Upper lobe of right lung (tissue), 1 donor: ENCODE measurements at places on chromosomes 2 and 18. TPM values are rescaled to one million over a fixed set of nuclear protein-coding genes. Genes with fewer than 3 reads are reported as not detected.

DNA sequence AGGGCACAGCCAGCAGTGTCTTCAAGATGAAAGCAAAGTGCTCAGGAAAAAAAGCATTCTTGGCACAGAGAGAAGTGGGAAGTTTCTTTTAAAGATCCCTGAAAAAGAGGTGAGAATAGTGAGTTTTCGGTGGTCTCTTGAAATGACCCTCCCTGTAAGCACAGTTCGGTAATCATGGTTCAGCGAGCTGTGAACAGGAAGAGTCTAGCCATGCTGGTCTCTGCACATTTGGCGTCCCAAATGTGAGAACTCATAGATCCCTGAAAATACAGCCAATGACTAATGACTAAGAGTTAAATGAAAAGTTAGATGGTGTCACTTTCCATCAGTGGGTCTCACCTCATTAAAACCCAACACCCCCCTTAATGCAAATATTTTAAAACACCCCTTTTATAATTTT is 3.4 kb downstream of the IL1R1 start:
- peak overlapping the region; percentile 30 for H3K27ac ChIP-seq
- H3K4me1 ChIP-seq = peaks cover 36% of the 10 kb centered on the region
- H3K36me3 ChIP-seq = peaks cover 12% of the 10 kb centered on the region
- H3K4me3 ChIP-seq = peak overlapping the region; percentile 75
- DNase-seq = no peak

- no peak for DNase-seq
- no peaks in the 10 kb centered on the region for H3K36me3 ChIP-seq
- peak overlapping the region; percentile 98 for H3K4me3 ChIP-seq
- peaks cover 14% of the 10 kb centered on the region for H3K4me1 ChIP-seq
Observed at GRCh38 chr2:241734208-241734466, 293 bp upstream of the D2HGDH start.

- no peaks in the 10 kb centered on the region for H3K27me3 ChIP-seq
- DNase-seq = no peak
- no peak overlapping the region for H3K27ac ChIP-seq
- no peaks in the 10 kb centered on the region for H3K36me3 ChIP-seq
- no peak overlapping the region for H3K4me3 ChIP-seq
Observed at GRCh38 chr2:175903384-175903936, 98.6 kb downstream of the LNPK start.

- H3K27ac ChIP-seq = no peak overlapping the region
- no peaks in the 10 kb centered on the region for H3K27me3 ChIP-seq
- H3K4me3 ChIP-seq = no peak overlapping the region
- DNase-seq = no peak
- no peaks in the 10 kb centered on the region for H3K36me3 ChIP-seq
Observed at GRCh38 chr18:49658823-49659404, 97.1 kb downstream of the LIPG start.

DNA sequence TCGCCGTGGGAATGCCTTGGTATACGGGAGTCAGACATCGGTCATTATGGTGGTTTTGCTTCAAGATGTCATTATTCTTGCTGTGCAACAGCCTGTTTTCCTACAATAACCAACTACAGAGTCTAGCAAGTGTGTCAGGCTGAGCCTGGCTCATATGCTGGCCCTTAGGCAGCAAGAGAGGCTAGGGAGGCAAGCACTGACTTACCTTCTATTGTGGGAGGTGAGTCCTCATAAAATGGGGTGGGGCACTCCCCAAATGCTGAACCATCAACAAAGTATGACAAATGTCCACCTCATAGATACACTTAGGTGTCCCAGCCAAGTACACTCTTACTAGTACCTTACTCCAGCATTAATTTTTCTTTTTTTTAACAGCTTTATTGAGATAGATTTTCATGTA is 77.0 kb upstream of the ATL2 start:
- no peak overlapping the region for H3K4me3 ChIP-seq
- H3K36me3 ChIP-seq = no peaks in the 10 kb centered on the region
- no peaks in the 10 kb centered on the region for H3K27me3 ChIP-seq
- no peak overlapping the region for H3K27ac ChIP-seq
- no peaks in the 10 kb centered on the region for H3K4me1 ChIP-seq

DNA sequence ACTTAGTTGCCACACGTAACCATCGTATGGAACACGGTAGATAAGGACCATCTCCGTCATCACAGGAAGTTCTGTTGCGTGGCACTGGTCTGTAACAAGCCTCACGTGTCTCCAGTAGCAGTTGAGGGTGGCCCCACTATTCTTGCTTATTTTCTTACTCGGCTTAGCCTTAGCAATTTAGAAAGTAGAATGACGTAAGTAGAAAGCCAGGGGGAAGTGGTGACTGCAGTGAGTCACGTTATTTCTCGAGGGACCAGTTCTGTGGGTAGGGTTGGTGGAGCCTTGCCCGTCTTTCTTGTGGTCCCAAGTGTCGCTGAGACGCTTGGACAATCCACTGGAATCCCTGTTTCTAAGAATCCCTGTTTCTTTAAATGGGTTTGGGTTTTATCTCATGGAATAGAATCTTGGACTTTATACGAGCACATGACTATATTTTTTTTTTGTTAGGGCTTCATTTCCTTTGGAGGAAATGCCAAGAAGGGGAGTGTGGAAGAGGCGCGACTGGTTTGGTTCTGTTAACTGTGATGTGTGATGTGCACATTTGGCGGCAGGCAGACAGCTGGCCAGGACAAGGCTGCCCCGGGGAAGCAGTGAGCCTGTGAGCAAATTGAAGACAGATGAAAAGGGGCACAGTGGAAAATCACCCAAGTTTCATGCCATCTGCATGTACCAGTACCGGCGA is 96.2 kb downstream of the CABLES1 start:
- no peaks in the 10 kb centered on the region for H3K27me3 ChIP-seq
- peak overlapping the region; percentile 43 for H3K27ac ChIP-seq
- H3K36me3 ChIP-seq = peaks cover 6% of the 10 kb centered on the region
- H3K4me3 ChIP-seq = no peak overlapping the region

DNA sequence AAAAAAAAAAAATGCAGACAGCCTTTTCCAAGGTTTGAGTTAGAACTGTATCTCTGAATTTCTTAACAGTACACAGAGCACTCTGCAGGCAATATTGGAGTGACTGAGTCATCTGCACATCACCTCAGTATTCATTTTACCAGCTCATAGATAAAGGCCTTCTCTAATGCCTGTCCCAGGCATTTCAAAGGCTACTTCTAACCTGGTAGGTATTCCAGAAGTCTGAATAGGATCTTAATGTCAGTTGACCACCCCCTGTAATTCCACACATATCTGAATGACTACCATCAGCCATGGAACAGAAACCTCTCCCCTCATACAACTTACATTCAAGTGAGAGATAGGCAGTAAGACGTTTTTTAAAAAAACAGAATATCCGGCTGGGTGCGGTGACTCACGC is 9.0 kb downstream of the METTL21A start:
- H3K4me3 ChIP-seq = no peak overlapping the region
- H3K36me3 ChIP-seq = peaks cover 29% of the 10 kb centered on the region
- H3K27ac ChIP-seq = peak overlapping the region; percentile 27
- H3K27me3 ChIP-seq = no peaks in the 10 kb centered on the region

- H3K4me1 ChIP-seq = peaks cover 6% of the 10 kb centered on the region
- DNase-seq = no peak
- H3K4me3 ChIP-seq = no peak overlapping the region
- H3K27ac ChIP-seq = no peak overlapping the region
Observed at GRCh38 chr2:443741-444140, 155.8 kb upstream of the ALKAL2 start.

DNA sequence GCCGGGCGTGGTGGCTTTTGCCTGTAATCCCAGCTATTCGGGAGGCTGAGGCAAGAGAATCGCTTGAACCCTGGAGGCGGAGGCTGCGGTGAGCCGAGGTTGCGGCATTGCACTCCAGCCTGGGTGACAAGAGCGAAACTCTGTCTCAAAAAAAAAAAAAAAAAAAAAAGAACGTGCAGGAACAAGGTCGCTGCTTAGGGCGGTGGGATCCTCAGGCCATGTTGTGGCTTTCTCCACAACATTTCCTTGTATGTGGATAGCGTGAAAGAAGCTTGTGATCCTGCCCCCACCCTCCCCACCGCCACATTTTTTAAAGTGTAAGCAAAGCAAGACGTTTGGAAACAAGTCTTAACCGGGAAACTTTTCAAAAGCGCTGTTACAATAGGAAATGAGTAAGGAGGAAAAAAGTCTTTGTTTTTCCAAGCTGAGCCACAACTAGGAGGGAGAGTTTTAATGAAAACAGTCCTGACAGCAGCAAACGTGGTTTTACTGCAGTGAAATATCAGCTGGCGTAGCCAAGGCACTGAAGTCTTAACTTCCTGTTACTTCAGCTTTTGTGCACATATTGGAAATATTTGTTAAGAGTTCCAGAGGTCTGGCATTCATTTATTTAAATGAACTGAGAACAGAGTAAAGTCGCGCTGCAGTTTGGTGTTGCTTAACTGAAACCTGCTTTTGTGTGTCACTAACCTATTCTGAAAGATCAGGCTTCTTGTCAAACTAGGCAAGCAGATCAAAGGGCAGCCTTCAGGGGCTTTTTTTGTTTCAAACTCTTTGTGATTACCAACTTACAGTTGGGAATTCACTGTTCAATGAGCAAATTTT is 3.8 kb downstream of the TGIF1 start:
- peak overlapping the region; percentile 99 for H3K27ac ChIP-seq
- H3K27me3 ChIP-seq = no peaks in the 10 kb centered on the region
- peak overlapping the region; percentile 79 for H3K4me3 ChIP-seq

DNA sequence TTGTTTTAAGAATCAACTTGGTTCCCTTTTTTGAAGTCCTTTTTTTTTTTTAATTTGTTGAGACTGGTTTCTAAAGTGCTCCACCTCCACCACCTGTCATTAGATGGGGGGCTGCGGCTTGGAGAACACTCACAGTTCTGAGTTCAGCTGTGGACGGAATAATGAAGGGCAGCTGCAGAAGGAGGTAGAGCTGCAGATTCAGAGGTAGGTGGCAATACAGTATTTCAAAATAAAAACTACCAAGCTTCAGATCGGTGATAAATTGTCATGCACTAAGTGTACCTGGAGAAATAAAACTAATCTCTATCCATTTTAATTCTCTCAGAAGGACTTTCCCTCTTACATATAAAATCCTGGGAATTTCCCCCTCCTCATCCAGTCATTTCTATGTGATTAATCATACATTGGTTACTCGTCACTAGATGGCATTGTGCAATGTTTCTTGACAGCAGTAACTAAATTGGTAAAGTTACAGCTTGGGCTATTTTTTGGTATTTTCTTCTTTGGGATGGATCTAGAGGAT is 81.1 kb upstream of the SLC39A10 start:
- H3K4me1 ChIP-seq = peaks cover 9% of the 10 kb centered on the region
- H3K27me3 ChIP-seq = no peaks in the 10 kb centered on the region
- H3K36me3 ChIP-seq = no peaks in the 10 kb centered on the region
- H3K4me3 ChIP-seq = no peak overlapping the region
- no peak for DNase-seq

DNA sequence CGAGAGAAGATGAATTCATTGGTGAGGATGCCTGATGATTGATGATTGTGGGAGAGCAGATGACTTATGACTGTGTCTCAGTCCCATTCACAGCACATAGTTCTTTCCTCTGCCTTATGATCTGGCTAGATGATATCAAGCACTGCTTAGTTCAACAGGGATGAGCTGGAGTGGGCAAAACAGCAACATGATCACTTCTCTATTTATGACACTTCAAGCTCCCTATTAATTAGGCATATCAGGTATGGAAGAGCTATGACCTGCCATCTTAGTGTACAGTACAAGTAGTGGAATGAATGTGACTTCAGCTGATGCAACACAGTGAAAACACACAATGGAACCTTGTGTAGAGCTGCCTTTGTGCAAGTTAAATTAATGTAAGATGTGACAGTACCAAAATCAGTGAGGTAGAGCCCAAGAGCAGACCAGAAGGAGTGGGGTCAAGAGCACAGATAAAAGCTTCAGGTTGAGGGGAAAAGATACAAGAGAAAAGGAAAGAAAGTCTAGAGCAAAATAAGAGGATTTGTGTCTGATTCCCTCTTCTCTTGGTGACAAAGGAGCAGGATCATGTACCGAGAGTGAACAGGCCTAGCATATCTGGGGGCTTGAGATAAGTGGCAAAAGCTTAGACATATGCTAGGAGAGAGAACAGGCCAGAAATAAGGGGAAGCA is 93.0 kb upstream of the MYO3B start:
- no peak overlapping the region for H3K27ac ChIP-seq
- no peaks in the 10 kb centered on the region for H3K27me3 ChIP-seq
- H3K36me3 ChIP-seq = peaks cover 10% of the 10 kb centered on the region
- no peak overlapping the region for H3K4me3 ChIP-seq
- no peak for DNase-seq

DNA sequence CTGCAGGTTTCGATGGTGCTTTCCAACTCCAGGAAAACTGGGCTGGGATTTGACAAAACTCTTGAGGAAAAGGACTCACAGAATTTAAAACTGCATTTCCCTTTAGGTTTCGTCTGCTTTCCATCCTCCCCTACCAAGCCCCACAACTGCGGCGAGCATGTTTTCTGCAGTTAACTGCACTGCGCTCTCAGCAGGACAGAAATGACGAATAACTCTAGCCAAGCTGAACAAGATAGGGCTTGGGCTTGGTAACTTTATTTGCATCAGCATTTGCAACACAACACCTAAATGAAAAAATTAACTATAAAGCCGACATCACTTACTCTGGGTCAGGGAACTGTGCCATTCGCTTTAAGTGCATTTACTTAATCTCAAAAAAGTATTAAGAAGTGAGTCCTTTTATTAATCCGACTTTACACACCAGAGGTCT is 669 bp upstream of the PIKFYVE start:
- peaks cover 31% of the 10 kb centered on the region for H3K4me1 ChIP-seq
- H3K27ac ChIP-seq = peak overlapping the region; percentile 96
- no peaks in the 10 kb centered on the region for H3K27me3 ChIP-seq

DNA sequence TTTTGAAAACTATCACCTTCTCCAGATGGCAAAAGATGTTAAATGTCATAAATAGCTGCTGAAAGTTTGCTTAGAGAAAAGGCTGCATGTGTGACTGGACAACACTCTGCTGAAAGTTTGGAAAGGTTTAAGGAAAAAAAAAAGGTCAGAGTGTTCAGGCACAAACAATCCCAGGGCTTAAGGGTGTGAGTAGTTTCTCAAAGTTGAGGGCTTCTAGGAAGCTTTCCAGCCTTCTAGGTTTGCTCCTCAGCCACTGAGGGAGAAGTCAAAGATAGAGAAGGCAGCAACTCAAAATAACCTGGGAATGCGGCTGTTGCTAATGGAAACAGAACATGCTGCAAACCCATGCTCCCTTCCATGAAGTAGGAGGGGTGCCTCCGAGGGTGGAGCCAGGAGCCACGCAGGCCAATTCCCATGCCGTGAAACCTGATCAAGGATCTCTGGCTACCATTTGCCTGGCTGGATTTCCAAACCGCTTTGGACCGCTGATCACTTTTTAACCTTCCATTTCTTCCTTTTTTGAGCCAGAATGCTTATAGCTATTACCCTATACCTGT is 88.0 kb downstream of the TEX51 start:
- H3K36me3 ChIP-seq = no peaks in the 10 kb centered on the region
- no peak overlapping the region for H3K4me3 ChIP-seq
- H3K4me1 ChIP-seq = no peaks in the 10 kb centered on the region

ERBB4 gene
- total RNA-seq = 22.6 TPM

LYPD6 gene
- 0.29 TPM for total RNA-seq

RANBP2 gene
- 77.0 TPM for total RNA-seq

PPIL3 gene
- 31.2 TPM for total RNA-seq
